A549 (cell line): ENCODE measurements at places on chromosomes 4 and X.

DNA sequence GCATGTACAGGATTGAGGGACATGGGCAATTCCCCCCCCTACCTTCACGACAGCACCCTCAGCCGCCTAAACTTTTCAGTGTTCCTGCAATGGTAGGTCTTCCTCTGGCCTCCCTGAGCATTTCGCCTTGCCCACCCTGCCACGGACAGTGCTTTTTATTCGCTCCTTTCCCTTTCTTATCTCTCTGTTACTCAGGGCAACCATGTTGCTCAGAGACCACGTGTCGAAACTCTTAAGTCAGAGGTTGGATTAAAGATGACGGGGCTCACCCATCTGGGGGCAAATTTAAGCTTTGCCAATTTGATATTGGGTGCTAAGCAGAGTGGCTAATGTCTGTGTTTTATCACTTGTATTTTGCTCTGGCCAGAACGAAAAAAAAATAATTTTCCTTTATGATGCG, 20.4 kb downstream of the TENM3 start:
- DNase-seq, result no peak

DNA sequence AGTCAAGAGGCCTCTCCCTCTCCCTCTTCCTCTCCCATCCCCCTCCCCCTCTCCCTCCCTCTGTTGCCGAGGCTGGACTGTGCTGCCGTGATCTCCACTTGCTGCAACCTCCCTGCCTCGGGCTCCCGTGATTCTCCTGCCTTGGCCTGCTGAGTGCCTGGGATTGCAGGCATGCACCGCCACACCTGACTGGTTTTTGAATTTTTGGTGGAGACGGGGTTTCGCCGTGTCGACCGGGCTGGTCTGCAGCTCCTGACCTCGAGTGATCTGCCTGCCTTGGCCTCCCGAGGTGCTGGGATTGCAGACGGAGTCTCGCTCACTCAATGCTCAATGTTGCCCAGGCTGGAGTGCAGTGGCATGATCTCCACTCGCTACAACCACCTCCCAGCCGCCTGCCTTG, 165.1 kb downstream of the CENPC start:
- DNase-seq, result no peak

GRCh38 chr4:13548059-13548983, 4.0 kb upstream of the NKX3-2 start:
- DNase-seq, result no peak

DNA sequence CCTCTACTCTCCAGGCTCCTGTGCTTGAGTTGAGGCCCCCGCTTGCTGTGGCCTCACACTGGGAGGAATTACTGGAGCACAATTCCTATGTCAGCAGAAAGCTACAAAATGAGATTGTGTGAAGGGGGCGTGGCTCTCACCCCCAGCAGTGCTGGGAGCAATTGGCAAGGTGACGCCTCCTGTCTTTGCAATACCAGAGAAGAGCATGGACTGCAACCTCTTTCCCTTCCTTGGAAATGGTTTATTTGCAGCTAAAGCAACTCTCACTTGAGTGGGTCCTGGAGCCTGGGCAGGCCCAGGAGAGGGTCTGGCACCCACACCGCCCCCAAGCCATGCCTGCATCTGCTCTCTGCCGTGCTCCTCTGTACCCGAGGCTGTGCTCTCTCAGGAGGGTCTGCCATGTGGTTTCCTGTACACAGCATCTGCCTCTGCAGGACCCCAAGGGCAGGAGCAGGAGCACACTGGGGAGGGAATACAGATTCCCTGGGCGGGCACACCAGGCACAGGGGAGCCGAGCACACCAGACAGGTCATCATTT, 32.9 kb upstream of the HGFAC start:
- no peak for DNase-seq

GRCh38 chrX:114797494-114797893, 213.6 kb downstream of the HTR2C start:
- DNase-seq, result no peak
